ENCODE measurements at places on chromosomes 7 and 10. TPM values are rescaled to one million over a fixed set of nuclear protein-coding genes. Genes with fewer than 3 reads are reported as not detected.

- no peak for DNase-seq
Observed at GRCh38 chr10:14326581-14326980, 4.1 kb downstream of the FRMD4A start.

GRCh38 chr10:99233000-99233688, 2.5 kb downstream of the HPSE2 start:
- no peak for DNase-seq

SLC37A3 gene
- total RNA-seq, result 9.8 TPM

DNA sequence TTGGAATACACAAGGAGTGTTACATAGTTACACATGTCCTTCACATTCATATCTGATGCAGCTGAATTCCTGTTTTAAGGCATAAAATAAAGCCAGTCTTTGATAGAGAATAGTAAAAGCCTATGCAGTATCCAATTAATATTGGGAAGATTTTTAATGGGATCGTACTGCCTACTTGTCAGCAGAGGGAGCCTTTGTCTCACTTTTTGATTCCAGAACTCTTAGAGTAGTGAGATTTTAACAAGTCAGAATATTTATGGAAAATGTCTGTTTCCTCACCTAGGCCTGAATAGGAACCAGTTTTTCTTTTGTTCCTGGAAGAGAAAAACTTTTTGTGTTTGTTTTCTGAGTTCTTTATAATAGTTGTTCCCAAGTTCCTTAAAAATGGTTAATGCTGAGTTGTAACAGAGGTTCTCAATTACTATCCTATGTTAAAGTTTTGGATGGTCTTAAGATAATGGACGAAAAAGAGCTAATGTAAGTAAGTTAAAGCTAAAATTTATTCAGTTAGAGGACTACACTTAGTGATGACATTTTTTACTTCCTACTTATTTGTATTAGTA, 114.0 kb downstream of the BBS9 start:
- peak; percentile 24 for DNase-seq

DNA sequence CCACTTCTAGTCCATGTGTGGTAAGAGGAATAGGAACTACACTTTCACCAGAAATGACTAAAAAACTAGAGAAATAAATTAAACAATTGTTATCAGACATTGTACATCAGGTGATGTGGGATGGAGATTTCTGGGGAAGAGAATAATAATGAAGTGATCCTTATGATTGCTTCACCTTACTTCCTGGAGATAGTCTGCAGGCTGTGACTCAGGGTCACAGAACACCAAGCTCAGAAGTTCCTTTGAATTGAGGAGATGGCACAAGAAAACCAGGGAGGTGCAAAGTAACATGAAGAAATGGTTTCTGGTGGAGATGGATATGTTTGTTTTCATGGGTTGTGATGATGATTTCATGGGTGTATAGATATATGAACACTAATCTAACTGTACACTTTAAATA, 44.5 kb downstream of the ZWINT start:
- no peak for DNase-seq

- no peak for DNase-seq
Observed at GRCh38 chr7:94529516-94529915, 19.9 kb downstream of the CASD1 start.

DNA sequence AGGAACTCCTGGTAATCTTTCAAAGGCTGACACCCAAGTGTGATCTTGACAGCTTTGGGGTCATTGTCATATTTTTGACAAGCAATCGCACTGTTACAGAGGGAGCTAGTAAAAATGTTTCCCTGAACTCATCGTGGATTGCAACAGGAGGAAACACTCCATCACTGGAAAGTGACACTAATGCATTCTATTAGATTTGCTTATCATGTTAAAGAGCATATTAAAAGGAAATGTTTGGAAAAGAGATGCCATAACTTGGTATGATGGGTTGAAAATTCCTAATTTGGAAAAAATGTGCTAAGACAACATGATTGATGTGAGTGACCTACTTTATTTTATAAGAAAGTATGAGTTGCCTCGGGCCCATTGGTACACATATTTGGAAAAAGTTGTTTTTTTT, 22.7 kb upstream of the EMX2 start:
- no peak for DNase-seq

DNA sequence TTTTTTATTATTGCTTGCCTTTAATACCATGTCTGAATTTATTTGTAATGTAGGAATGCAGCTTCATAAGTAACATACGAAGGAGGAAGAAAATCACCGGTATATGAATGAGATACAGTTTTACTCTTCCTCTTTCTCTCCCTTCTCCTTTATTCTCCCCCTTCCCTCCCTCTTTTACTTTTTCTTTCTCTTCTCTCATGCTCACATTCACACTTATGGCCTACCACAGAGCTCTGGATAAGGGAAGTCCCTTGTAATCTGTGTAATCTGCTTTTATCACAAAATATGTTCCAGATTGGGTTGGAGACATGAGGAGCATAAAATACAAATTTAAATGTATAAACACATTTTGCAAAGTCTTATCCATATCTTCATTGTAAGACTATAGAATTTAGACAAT, 59.4 kb downstream of the MDFIC start:
- DNase-seq, result no peak

LRRC18 gene
- total RNA-seq, result not detected

GRCh38 chr10:100807241-100807951, 62.0 kb downstream of the PAX2 start:
- no peak for DNase-seq

DNA sequence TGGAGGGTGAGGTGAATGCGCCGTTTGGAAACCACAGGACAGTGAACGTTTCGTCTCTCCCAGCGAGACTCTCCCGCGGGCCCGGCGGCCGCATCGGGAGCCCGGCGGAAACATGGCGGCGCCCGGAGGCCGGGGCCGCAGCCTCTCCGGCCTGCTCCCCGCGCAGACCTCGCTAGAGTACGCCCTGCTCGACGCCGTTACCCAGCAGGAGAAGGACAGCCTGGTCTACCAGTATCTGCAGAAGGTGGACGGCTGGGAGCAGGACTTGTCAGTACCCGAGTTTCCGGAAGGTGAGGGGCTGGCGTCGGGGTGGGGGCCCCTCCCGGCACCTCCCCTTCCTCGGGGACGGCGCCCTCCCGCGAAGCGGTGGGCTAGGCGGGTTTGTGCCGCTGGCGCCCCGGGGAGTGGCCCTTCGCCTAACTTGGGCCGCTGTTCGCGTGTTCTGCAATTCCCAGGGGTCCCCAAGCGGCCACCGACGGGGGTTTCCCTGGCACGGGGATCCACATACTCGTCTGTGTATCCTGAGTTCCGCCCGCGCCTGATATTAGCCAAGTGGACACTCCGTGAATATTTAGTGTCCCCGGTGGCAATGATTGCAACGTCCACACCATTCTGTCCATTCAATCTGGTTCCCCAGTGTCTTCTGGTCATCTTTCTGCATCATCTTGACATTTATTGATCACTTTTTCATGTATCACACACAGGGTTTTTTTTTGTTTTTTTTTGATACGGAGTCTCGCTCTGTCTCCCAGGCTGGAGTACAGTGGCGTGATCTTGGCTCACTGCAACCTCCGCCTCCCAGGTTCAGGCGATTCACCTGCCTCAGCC, 514 bp downstream of the NHLRC2 start:
- DNase-seq, result peak; percentile 67

- DNase-seq, result no peak
Observed at GRCh38 chr10:58210160-58210559, 57.5 kb downstream of the IPMK start.

- no peak for DNase-seq
Observed at GRCh38 chr10:93710333-93710909, 8.0 kb upstream of the FRA10AC1 start.

- no peak for DNase-seq
Observed at GRCh38 chr10:44173608-44173894, 211.3 kb downstream of the CXCL12 start.

DNA sequence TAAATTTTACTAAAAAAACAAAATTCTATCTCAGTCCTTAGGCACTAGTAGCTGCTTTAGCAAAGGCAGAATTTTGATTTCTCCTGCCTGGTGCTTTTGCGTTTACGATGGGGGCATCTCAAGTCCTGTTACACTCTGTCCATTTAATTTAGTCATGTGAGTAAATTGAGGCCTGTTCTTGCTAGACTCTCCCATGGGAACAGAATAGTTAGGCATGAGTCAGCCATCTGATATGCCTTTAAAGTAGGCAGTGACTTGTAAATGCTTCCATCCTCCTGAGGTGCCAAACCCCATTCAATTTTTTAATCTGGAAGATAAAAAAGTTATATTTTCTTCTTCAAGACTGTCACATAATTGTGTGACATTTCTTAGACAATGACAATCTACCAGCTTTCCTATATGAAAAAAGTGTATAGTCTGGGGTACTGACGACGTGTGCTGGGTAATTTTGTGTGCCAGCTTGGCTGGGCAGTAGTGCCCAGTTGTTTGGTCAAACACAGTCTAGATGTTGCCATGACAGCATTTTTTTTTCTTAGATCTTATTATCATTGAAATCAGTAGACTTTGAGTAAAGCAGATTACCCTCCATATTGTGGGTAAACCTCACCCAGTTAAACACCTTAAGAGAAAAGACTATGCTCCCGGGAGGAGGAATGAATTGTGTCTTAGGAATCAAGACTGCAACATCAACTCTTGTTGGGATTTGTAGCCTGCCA, 603.4 kb downstream of the SORCS1 start:
- DNase-seq, result no peak

- no peak for DNase-seq
Observed at GRCh38 chr7:66304536-66304935, 99.4 kb downstream of the TPST1 start.

HSPA12A gene
- 3.3 TPM for total RNA-seq

GRCh38 chr7:156638443-156639077, 2.0 kb upstream of the RNF32 start:
- DNase-seq, result no peak

DNA sequence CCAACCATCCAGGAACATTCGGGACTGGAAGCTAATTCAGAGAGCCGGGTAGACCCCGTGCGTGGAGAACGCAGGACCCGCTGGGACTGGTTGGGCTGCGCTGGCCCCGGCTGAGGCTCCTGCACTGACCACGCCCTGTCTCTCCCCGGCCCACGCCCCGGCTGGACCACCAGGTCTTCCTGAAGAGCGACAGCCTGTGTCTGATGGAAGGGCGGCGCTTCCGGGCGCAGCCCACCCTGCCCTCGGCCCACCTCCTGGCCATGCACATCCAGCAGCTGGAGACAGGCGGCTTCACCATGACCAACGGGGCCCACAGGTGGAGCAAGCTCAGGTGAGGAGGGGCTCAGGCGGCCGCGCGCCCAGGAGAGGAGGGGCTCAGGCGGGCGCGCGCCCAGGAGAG, 10.2 kb upstream of the UTF1 start:
- DNase-seq, result no peak

DNA sequence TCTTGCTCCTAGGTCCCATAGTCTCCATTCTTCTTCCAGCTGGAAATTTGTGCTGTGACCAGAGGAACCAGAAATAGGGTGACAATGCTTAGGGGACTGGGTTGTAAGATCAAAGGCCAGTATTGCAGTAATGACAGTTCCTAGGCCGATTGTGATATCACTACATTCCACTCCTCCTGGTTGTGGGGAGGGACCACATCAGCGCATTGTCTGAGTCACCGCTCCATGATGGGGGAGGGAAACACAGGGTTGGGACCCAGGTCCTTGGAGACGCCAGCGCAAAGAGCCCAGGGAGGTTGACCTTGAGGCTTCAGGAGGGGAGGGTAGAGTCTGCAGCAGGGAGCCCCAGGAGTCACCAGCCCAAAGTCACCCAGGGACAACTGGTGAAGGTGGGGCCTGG, 20.8 kb upstream of the GGCT start:
- DNase-seq, result no peak

- DNase-seq, result no peak
Observed at GRCh38 chr10:86048973-86049372, 317.6 kb downstream of the GRID1 start.

ETV1 gene
- total RNA-seq, result not detected

DNA sequence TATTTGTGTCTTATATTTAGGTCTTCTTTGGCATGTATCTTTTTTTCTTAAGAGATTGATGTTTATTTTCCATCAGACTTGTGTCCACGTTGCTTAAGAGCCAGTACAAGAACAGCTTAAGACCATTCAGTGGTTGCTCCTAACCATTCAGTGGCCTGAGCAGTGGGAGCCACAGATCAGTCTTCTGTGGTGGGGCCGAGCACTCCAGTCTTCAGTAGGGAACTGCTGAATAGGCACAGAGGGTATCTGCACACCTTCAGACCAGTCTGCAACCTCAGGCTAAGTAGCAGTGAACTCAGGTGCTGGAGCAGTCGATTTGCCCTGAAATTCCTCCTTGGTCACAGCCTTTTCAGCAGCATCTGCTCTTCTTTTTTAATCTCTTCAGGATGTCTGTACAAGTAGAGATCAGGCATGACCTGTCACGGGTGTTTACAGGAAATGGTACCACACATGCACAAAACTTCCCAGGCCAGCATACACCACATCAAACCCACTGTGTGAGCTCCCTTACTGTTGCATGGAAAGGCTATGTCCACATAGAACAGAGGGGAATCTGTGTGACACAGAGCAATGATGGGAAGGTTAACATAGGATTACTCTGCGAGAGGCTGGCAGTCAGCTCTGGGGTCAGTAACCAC, 51.5 kb downstream of the FAM107B start:
- DNase-seq, result peak; percentile 59

DNA sequence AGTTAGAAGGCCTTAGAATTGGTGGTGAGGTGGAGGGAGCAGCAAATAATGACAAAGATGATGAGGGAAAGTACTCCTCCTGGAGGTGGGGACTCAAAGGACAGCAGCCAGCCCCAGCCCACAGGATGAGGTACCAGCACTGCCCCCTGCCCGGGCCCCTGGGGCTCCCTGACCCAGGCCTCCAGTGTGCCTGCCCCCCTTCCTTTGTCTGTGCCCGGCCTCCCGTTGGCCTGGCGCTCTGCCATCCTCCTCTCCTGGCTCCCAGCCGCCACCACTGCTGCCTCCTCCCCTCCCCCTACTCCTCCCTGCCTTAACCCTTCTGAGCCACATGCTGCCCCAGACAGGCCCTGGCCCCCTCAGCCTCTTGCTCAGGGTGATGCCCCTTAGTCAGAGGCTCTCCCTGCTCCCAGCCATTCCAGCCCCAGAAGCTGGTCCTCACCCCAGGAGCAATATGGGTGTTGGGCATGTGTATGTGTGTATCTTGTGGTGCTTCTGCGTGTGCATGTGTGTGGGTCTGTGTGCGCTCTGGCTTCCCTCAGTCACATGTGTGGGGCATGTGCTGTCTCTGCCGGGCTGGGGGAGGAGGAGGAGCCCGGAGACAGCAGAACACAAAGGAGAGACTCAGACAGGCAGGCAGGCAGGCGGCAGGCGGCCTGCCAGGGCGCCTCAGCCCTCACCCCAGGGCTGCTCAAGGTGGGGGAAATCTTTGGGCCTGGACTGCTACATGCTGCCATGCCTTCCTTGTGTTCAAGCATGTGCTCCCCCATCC, 2.6 kb downstream of the LDB1 start:
- peak; percentile 49 for DNase-seq

- no peak for DNase-seq
Observed at GRCh38 chr10:22618078-22618785, 96.1 kb downstream of the PIP4K2A start.

Measured in OCI-LY7 (cell line).